DMS 273 treated with DMSO at 0.1 percent for 48 hours (cell line): ENCODE measurements at places on chromosomes 1 and 21.

DNA sequence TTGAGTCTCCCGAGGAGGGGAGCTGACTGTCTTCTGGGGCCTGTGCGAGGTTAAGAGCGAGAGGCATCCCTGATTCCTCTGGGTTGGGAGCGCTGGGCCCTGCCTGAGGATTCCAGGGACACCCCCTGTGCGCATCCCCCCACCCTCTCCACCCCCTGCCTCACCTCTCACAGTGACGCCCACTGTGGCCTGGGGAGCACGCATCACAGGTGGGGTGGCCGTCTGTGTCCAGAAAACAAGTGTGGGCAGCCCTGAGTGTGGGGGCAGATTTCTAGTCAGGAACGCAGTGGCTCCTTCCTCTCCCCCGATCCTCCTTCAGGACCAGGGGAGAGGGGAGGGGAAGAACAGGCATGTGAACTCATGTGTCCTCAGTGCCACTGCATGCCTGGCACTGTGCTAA is 61.7 kb downstream of the LDLRAD2 start:
- no peak for DNase-seq

- DNase-seq, result no peak
Measured at GRCh38 chr1:238892612-238893011, 493.8 kb upstream of the CHRM3 start.

GRCh38 chr1:113391649-113392271 is 1.4 kb downstream of the MAGI3 start:
- no peak for DNase-seq

GRCh38 chr1:70685300-70686286 is 274.5 kb downstream of the CTH start:
- peak; percentile 2 for DNase-seq

DNA sequence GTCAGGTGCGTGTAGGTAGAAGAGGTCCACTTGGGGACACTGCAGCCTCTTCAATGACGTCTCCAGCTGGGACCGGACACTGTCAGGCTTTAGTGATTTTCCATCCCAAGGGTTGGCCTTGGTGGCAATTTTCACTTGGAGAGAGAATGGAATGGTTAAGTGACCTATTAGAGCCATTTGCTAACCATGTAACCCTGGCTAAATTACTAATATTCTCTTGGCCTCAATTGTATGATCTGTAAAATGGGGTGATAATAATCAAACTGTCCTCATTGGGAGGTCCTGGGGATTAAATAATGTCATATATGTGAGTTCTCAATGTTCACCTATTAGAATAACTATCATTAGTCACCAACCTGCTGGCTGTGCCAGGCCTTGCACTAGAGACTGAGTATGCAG is 3.4 kb downstream of the AKR7A2 start:
- DNase-seq, result no peak

- no peak for DNase-seq
Measured at GRCh38 chr1:229411434-229412055, 22.3 kb downstream of the ACTA1 start.

- DNase-seq, result no peak
Measured at GRCh38 chr1:150869683-150870082, 6.7 kb downstream of the ARNT start.

- peak; percentile 27 for DNase-seq
Measured at GRCh38 chr1:236489710-236490377, 33.9 kb upstream of the LGALS8 start.

DNA sequence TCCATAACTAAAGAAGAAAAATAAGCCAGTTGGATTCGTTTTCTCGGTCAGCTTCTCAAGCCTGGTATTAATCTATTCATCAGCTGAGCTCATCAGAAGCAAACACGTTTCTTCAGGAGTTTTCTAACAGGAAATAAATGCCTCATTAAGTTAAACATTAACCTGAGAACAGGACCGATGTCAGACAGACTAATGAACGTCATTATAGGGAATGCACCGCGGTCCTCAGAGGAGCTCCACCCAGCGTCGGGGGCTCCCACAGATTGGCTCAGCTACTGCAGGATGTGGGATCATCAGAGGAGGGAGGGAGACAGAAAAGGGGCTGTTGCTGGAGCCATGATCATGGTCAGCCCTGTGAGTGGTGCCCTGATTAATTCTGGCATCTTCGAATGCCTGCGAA is 615.4 kb downstream of the PTPRU start:
- DNase-seq, result no peak

- DNase-seq, result no peak
Measured at GRCh38 chr1:115757326-115757725, 11.2 kb downstream of the CASQ2 start.

GRCh38 chr1:89998306-89998705 is 3.4 kb downstream of the ZNF326 start:
- DNase-seq, result no peak

DNA sequence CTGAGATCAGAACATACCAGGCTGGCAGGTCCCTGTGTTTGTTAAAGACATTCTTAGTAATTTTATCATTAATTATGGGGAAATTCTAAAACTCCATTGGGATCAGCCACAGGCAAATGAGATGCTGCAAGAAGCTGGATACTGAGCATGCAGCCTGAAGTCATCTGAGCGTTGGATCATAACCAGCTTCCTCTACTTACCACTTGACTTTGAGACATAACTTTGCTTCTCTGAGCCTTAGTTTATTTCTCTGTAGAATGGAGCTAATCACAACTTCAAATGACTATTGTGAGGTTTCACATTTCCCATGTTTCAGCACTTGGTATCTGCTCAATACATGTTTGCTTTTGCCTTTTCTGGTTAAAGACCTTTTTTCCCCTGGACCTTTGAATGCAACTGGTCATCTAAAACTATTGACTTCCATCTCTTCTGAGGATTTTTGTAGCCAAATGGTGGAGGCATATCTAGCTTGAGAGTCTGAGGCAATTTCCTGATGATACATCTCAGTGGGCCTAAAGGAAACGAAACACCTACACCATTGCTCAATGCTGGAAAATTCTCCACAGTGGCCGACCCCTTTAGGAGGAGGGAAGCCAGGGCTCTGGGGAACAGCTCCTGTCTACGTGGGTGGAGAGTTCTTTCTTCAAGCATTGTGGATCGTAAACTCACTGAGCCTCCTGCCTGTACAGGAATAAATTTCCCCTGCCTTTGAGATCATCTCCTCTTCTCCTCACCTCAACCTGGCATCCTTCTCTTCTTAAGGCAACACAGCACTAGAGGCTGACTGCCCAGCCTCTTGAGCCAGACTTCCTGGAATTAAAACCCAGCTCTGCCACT is 109.1 kb upstream of the HOOK1 start:
- no peak for DNase-seq

GRCh38 chr1:119516247-119516646 is 9.2 kb downstream of the HSD3B1 start:
- DNase-seq, result no peak

DNA sequence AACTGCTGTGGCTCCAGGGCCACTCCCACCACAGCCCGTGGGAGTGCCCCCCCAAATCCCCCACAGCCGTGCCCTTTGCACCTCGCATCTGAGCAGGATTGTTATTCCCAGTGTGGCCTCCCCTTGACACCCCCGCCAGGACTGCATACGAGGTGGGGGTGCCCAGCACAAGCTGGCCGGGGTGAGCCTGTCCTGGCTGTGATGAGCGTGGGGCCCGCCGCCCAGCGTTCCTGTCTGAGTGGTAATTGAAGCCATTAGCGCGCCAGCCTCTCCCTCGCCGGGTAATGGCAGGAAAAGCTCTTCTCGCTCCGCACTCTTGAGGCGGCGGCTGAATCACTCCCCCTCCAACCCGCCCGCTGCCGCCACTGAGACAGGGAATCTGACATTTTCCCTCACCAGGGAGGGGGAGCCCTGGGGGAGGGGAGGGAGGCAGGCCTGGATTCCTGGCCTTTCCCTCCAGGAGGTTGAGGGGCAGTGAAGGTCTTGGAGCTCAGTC is 27.7 kb downstream of the PTPRF start:
- no peak for DNase-seq

DNA sequence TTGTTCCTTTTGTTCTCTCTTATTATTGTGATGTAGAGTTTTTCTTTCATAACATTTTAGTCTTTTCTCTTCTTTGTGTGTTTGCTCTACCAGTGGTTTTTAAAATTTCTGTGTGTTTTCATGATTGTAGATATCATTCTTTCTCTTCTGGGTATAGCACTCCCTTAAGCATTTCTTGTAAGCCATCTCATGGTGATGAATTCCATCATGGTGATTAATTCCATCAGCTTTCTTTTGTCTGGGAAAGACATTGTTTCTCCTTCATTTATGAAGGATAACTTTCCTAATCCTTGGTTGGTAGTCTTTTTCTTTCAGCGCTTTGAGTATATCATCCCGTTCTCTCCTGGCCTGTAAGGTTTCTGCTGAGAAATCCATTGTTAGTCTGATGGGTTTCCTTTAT is 22.7 kb downstream of the CD55 start:
- no peak for DNase-seq

GRCh38 chr1:33914531-33914930 is 50.7 kb downstream of the HMGB4 start:
- no peak for DNase-seq

DNA sequence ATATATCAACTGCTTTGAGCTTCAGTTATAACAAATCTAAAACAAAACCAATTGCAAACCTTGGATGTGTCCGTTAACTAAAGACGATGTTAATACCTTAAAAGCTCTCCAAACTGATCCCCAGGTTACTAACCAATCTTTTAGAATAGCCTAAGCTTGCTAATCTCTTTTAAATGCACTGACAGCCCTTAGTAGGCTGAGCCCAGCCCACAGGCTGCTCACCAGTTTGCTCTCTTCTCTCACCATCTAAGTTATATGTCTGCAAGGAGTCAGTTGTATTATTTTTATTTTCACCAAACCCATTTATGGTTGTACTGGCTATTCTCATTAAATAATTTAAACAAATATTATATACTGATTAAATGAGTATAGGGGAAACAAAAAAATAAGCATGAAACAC is 199.5 kb downstream of the ADGRL2 start:
- no peak for DNase-seq

DNA sequence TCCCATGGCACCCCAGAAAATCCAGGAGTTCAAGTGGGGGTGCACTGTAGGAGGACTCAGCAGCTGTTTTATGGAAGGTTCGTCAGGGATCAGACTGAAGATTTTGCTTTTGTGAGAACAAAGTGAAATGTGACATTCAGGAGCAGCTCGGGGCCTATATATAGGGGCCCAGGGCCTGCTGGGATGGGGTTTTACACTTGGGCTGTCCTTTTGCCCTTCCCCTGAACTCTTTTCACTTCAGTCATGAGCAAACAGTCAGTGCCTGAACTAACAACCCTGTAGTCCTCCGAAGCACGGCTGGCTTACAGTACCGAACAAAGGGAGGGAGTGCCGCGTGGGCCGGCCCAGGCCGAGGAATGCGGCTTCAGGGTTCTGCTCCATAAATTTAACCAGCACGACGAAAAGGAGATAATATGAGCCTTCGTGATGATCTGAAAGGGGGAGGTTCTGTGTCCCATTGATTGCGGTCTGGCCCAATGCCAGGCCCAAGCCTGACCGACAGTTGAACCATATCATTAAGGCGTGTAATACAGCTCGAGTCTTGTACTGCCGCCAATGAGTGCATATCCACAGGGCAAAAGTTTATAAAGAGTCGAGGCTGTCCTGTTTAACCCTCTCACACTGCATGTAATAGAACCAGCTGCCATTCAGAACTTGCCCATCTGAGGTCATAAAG is 139.9 kb downstream of the DHRS3 start:
- DNase-seq, result no peak

DNA sequence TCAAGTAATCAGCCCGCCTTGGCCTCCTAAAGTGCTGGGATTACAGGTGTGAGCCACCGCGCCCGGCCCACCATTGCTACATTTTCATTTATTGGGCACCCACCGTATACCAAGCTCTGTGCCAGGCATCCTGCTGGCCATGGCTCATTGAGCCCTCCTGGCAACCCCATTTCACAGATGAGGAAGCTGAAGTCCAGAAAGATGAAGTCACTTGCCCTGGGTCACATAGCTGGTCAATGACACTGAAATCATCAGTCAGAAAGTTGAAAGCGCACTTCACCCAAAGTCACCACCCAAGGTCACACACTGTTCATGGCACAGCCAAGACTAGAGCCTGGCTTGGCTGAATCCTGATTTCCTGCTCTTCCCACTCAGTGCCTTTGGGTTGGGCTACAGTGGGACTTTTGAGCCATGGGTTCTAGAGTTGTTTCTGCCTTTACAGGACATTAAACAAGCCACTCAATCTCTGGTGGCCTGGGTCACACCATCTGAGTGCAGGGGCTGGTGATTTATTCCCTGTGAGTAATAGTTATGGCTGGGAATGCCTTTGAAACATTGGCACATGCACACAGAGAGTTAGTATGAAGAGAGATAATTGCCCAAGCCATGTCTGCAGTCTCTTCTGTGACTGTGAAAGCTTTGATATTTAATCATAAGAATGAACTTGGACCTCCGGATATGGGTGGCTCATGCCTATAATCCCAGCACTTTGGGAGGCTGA is 16.0 kb upstream of the ARHGEF10L start:
- no peak for DNase-seq

DNA sequence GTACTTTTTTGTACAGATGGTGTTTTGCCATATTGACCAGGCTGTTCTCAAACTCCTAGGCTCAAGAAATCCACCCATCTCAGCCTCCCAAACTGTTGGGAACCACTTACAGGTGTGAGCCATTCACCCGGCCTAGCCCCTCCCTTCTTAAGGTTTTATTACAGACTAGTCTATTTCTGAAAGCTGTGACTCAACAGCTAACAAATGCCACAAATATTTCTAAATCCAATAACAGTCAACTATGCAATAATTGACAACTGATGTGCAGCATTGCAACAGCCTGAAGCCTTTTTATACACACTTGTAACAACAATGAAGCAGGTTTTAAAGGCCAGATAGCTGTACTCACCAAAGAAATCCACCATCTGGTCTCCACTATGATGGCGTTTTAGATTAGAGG is 51.4 kb downstream of the GRIK1 start:
- no peak for DNase-seq

DNA sequence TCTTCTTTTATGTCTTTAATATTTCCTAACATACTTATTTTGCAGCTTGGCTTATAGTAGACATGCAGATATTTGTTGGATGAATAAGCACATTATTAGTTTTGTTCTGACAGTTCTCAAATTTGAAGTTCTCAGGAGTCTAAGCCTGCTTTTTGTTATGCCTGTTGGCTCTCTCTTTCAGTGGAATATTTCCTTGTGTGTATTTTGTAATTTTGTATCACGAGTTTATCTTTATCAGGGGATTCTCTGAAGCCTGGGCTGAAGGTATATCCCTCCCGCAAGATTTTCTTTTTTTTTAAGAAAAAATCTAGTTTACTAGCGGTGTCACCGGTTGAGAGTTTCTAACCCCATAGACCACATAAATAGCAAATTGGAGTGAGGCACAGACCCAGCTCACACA is 105.9 kb downstream of the RGL1 start:
- DNase-seq, result no peak

- DNase-seq, result no peak
Measured at GRCh38 chr1:117572546-117572945, 33.3 kb upstream of the TENT5C start.

- DNase-seq, result no peak
Measured at GRCh38 chr1:203031467-203031866, 5.2 kb downstream of the PPFIA4 start.

- no peak for DNase-seq
Measured at GRCh38 chr1:33031506-33031905, 5.2 kb downstream of the AK2 start.

DNA sequence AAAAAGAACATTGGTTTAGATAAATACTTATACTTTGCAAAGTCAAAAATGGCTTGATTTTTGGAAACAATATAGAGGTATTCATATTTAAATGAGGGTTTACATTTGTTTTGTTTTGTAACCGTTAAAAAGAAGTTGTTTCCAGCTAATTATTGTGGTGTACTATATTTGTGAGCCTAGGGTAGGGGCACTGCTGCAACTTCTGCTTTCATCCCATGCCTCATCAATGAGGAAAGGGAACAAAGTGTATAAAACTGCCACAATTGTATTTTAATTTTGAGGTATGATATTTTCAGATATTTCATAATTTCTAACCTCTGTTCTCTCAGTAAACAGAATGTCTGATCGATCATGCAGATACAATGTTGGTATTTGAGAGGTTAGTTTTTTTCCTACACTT is 65.3 kb upstream of the SAMD13 start:
- no peak for DNase-seq
